ENCODE measurements at places on chromosomes 5 and 9.

GRCh38 chr5:111248571-111248970, 24.4 kb downstream of the CAMK4 start:
- no peak for DNase-seq

DNA sequence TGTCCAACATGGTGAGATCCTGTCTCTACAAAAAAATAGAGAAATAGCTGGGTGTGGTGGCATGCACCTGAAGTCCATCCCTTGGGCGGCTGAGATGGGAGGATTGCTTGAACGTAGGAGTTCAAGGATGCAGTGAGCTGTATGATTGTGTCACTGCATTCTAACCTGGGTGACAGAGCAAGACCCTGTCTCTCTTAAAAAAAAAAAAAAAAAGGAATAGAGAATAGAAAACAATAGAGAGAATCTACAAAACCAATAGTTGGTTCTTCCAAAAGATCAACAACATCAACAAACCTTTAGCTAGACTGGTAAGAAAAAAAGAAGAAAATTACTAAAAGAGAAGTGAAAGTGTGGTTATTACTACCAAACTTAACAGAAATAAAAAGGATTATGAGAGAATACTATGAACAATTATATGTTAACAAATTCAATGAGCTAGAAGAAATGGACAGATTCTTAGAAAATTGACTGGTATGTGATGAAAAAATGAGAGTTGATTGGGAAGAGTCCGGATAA, 8.1 kb upstream of the SLC38A9 start:
- no peak for DNase-seq

GRCh38 chr5:149439899-149440542, 60.9 kb upstream of the IL17B start:
- DNase-seq: no peak

DNA sequence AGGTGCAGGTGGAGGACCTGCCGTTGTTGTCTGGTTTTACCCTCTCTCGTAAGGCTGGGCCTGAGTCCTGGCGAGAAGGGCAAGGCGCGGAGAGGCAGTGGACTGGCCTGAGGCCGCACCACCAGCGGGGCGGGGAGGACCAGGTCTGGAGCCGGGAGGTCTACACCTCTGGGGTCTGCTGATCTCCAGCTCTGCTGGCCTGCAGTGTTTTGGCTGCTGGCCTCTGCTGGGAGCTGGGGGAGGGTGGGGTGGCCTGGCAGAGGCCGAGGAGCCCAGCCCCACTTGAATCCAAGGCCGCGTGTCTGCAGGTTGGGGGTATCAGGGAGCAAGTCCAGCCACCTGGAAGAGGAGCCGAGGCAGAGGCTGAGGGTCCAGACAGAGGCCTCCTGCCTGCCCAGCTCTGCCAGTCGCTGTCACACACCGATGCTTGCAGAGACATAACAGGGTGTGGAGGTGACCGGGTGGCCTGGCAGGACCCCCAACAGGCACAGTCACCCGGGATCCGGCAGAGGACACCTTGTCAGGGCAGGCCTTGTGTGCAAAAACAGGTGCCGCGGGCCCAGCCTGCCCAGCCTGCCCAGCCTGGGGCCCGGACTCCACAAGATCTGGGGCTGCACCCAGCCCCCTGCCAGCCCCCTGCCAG, 29.9 kb upstream of the NOTCH1 start:
- DNase-seq: no peak

DNA sequence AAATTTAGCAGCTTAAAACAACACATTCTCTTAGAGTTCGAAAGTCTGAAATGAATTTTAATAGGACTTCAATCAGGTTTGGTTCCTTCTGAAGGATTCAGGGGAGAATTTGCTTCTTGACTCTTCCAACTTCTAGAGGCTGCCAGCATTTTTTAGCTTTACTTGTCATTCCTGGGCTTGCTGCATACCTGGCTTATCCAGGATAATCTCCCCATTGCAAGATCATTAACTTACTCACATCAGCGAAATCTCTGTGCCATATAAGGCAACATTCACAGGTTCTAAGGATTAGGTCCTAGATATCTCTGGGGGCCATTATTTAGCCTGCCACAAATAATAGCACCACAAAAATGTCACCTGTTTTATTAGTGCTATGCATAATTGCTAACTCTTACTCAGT, 46.2 kb upstream of the PCSK5 start:
- no peak for DNase-seq

DNA sequence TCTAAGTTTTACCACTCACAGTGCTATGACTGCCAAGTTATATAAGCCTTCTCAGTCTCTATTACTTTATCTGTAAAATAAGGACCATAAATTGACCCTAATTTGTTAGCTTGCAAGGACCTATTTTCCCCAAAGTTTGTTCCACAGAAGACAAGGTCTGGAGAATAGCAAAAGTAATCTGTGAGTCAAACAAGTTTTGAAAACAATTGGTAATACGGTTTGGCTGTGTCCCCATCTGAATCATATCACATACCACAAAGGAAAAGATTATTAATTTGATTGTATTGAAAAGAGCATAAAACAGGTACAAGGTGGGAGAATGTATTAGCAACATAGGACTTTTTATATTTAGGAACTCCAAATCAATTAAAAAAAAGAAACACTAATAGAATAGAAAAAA, 124.0 kb upstream of the TARS1 start:
- no peak for DNase-seq

GRCh38 chr5:18321262-18321942, 687.1 kb downstream of the TAF11L14 start:
- DNase-seq: no peak

DNA sequence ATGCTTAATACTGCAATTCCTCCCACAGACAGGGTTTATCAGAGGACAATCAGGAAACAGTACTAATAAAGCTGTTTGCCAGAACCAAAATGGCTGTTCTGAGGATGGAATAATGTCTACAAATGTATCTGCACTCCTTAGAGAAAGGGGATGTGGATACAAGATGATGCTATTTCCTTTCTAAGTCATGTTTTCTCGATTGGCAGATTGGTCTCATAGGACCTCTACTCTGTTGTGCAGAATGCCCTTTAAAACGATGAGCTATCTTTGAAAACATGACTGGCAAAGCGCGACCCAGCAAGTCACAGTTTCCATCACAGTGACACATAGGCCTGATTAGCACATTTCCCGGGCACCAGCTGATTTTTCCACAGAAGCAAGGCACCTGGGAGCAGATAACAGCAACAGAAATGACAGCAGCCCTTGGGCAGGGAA, 54.0 kb downstream of the AOPEP start:
- no peak for DNase-seq

DNA sequence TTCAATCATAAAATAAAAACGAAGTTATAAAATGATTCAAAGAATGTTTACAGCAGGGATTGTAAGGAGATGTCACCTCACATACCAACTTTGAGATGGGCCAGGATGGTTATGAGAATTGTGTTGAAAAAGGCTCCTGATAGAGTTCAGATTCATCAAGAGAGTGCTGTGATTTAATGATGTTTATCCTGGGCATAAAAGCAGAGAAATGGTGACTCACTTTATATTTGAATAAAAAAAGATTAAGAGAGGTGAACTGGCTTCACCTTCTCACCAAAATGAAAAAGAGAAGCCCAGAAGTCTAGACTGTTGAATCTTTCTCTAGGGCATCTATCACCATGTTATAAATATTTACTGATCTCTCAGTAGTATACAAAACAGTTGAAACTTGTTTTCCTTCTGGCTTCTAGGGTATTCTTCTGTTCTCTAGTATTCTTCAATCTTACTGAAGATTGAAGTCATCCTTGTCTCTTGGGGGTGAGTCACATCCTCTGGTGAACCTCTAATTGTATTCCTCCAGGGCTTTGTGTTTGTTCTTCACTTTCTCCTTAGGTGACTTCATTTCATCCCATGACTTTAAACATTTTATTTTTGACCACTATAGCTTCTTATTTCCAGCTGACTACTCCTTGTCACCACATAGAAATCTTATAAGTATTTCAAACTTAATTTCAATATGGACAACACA, 1237.3 kb upstream of the C9orf72 start:
- DNase-seq: no peak

DNA sequence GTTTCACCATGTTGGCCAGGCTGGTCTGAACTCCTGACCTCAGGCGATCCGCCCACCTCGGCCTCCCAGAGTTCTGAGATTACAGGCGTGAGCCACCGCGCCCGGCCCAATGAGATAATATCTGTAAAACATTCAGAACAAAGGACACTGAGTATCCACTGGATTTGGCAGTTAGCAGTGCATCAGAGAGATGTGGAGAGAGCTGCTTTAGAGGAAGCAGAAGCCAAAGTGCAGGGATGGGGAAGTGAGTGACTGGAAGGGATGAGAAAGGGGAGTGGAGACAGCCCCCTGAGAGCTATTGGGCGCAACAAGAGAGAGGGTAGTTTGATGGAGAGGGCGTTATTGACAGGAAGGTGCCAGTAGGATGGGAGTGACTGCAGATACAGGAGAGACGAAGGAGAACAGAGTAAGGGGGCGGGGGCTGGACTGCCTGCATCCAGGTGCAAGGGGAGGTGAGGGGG, 157.5 kb upstream of the SHB start:
- DNase-seq: no peak

GRCh38 chr5:7815892-7816534, 34.9 kb downstream of the CFAP90 start:
- no peak for DNase-seq

DNA sequence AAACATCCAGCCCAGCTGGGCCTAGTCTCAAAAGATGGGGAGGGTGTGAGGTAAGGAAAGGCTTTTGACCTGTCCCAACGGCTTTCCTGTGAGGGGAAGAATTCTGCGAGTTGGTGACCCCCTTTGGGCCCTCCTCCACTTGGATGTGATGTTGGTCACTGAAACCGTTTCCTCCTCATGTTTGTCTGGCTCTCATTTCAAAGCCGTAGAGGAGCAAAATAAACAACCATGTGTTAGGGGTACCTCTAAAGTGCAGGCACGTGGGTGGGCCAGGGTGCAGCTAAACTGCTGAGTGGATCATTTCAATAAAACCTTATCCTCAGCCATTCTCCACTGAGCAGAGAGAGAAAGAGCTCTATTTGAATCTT, 84.3 kb upstream of the MELK start:
- no peak for DNase-seq

DNA sequence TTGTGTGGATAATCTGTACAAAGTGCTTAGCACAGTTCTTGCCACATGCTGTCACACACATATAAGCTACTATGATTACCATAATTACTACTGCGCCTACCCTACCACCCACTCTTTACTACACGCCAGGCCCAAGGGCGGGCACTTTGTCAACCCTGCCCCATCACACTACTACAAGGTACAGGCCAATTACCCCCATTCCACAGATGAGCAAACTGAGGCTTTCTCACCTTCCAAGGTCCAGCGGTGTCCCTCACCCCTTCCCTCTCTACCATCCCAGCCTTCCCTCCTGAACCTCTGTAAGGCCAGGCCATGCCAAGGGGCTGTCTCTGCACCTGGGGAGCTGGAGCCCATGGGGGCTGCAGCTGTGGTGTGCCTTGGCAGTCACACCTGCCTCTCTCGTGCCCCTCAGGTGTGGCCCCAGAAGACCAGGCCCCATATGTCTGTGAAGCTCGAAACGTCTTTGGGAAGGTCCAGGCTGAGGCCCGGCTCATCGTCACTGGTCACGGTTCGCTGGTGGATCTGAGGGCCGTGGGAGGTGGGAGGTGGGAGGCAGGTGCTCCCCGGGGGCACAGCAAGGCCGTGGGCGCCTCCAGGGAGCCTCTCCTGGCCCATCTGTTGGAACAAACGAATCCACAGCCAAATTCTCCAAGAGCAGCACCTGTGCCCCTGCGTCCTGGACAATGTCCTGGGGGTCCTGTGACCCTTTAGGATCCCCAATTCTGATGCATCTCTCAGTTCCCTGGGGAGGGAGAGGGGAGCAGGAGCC, 54.6 kb downstream of the HMCN2 start:
- no peak for DNase-seq

GRCh38 chr5:4137781-4138180, 542.1 kb downstream of the IRX1 start:
- DNase-seq: no peak

DNA sequence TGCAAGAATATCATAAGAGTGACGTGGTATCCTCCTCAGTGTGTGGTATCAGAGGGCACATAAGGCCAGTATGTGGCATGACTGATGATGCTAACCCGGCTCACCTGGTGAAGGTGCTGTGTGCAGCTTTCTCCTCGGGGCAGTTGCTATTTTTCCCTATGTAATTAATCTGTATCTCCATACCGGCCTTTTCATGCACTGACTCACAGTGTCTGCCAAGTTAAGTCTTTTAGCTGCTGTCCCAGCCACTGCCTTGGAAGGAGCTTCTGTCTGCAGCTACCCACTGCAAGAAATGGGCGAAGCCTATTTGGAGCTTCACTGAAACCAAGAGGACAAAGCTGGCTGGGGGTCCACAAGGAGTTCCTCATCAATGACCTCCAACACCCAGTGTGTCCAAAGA, 46.0 kb downstream of the NXNL2 start:
- DNase-seq: no peak

DNA sequence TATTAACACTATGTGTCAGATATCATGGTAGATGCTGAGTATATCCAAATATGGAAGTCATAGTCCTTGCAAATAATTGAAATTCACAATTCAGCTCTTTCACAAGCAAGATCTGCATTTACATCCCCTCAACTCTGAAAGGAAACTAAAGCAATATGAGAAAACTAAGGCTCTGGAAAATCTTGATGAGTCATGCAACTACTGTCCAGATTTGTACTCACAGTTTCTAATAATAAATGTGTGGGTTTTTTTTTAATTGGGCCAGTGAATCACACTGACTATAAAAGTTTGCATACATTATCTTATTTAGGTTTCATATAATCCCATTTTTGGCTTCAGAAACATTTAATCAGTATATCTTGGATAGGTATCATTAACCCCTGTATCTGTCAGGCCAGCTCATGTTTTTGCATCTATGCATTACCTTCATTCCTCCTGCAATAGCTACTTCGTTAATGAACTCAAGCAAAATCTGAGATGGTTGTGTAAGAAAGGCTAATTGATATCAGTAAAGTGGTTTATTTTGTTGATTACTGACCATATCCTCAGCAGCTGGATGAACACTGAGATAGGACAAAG, 58.7 kb upstream of the PRR16 start:
- no peak for DNase-seq

- no peak for DNase-seq
Observed at GRCh38 chr5:131357739-131358561, 94.1 kb downstream of the CDC42SE2 start.

DNA sequence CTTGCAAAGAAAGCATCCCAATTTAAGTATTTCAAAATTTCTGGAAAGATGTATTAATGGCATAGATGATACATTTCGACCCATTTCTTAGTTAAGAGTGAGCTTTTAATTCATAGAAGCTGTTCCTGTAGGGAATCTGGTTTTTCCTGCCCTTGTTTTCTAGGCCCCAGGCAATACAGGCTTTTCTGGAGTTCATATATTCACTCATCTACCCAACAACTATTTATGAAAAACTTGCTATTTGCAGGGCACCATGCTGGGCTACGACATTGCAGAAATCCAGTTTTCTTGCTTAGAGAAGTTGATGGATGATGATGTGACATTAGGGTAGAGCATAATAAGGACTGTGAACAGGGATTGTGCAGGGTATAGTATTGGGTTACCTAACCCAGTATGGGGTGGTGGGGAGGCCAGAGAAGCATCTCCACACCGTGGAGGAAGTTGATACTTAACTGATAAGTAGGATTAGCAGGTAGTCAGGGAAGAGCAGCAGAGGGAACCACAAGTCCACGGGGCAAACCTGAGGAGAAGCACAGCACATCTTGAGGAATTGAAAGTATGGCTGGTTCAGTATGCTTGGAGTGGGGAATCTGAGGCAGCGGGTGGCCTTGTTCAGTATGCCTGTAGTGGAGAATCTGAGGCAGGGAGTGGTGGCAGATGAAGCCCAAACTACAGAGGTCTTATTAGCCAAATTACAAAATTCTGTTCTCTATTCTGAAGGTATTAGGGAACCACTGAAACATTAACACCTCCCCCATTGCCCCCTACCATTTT, 247.5 kb downstream of the ARRDC3 start:
- no peak for DNase-seq

Data from NCI-H2081 treated with DMSO at 0.1 percent for 48 hours (cell line).